Thoracic aorta (tissue), 2 donors: ENCODE measurements at places on chromosomes 1 and 21. TPM values are rescaled to one million over a fixed set of nuclear protein-coding genes. Genes with fewer than 3 reads are reported as not detected.

GRCh38 chr1:53572815-53573173, 113.6 kb downstream of the DMRTB1 start:
- no peak for DNase-seq

- DNase-seq = no peak
Measured at GRCh38 chr1:13960375-13960987, 260.5 kb downstream of the PRDM2 start.

DNA sequence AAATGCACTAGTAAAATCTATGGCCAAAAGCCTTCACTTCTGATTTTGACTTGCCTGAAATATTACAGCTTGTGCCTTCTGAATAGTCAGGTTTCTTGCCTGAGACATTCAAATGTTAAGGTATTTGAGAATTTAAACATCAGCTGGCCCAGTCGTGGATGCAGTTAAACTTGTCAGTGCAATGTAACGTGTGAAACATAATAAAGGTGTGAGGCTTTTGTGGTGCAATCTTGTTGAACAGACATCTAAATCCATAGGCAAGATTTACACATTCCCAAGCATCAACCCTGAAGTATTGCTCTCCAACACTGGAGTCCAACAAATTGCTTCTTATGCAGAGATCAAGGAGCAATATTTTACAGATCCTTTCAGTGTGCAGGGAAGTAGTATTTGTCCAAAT, 4.4 kb downstream of the CCN1 start:
- DNase-seq = no peak

DNA sequence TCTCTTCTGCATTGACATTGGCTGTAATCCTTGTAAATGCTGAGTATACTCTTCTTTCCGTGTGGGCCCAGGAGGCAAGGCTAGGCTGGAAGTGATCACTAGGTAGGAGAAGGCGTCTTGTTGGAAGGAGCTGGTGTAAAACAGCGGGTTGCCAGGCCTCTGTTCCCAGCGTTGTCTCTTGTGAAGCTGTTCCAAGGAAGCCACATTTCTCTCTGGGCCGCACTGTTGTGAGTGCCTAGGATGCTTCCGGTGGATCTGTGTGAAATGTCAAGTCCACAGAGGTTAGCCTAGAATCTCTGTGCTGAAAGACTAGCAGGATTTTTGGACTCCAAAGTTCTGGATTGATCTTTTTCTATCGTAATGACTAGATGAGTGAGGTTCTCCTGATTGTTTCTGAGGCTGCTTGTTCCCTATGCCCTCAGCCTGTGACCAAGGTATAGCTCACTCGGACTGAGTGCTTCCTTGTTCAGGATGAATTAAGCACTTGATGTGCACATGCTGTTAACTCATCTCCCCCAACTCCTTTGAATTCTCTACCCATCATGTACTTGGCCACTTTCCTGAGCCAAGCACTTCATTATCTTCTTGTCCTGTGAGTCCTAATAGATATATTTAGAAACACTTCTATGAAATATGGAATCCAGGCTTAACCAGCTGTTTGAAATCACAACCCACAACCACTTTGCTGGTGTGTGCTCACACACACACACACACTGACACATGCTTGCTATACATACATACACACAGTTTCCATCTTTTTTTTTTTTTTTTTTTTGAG, 63.3 kb downstream of the PBX1 start:
- no peak for DNase-seq

- no peak for DNase-seq
Measured at GRCh38 chr21:35128536-35128935, 79.4 kb upstream of the RUNX1 start.

RPTN gene
- total RNA-seq = not detected

ALX3 gene
- total RNA-seq = not detected

FAM72B gene
- total RNA-seq = 0.42 TPM

DNM3 gene
- 5.8 TPM for total RNA-seq

LCE1A gene
- not detected for total RNA-seq

ANKRD65 gene
- total RNA-seq = 0.68 TPM

ATP1B1 gene
- 19.4 TPM for total RNA-seq
